Adrenal gland (tissue), 19 donors: ENCODE measurements at places on chromosomes 13 and 19. TPM values are rescaled to one million over a fixed set of nuclear protein-coding genes. Genes with fewer than 3 reads are reported as not detected.

- DNase-seq, result no peak
Observed at GRCh38 chr19:20259615-20260014, 92.6 kb downstream of the ZNF486 start.

DNA sequence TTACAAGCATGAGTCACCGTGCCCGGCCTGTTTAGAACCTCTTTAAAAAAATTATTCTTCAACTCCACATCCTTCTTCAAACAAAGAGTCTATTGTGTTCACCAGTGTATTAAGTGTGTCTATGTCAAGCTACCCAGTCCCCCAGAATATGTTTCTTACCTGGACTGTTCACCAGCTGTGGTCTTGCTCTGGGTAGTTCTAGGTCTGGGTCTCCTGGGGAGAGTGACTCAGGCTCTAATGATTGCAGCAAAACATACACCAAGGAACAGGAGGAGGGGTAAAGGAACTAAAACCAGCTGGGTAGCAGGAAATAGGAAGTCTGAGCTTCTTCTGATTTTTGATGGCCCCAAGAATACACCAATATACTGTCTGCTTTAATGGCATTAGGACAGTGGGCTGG is at the start of gene FPR1:
FPR1 (minus strand) TSS at position 224 of the 400 bp plus-strand sequence. CDS start 4,884 bp downstream, outside the sequence.
- DNase-seq, result no peak

- DNase-seq, result no peak
Observed at GRCh38 chr13:35675651-35676050, 199.2 kb upstream of the MAB21L1 start.

Gene TYROBP
- total RNA-seq, result 323 TPM
